ENCODE measurements at places on chromosomes 5 and 9.

GRCh38 chr5:54007827-54008777 is 302.3 kb downstream of the ARL15 start:
- DNase-seq: no peak

DNA sequence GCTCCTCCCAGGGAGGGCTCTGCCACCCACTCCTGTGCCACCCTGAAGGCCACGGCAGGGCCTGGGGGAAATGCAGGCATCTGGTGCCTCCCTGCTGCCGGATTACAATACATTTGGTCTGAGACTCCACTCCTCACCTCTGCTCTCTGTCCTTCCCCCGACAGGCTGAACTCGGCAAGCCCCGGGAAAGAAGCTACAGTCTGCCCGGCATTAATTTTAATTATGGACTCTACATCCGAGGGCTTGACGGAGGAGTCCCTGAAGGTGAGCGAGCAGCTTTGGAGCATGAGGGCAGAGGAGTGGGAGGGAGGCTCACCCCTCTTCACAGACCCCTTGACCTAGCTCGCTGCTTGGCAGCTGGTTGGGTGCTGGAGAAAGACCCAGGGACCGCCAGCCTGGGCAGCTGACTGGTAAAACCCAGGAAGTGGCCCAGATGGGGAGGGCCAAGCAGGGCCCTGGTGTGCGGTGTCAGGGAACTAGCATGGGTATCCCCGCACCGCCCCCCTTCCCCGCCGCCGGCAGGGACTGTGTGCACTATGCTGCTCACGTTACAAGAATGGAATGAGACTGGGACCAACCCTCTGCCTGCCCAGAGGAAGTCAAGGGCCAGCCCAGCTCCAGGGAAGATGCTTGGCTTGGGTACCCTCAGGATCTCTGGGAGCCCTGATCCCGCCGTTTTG is 83.7 kb upstream of the BARHL1 start:
- DNase-seq: no peak

GRCh38 chr5:125134216-125135081 is 388.0 kb upstream of the ZNF608 start:
- DNase-seq: no peak

DNA sequence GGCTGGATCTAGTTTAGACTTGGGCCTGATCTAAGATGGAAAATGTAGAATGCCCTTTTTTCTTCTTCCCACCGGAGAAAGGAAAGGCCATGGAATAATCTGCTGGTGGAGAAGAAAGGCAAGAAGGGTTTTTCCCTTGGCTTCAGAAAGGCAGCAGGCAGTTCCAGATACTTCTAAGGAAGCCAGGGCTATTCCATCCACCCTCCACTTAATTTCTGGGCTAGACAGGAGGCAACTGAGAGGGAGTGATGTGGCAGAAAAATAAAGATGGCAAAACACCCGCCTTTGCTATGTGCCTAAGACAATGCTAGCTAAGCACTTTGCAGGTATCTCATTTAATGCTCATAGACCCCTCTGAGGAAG is 9.9 kb downstream of the MYOZ3 start:
- DNase-seq: no peak

GRCh38 chr5:9441610-9442009 is 104.3 kb downstream of the SEMA5A start:
- DNase-seq: no peak

GRCh38 chr9:81227507-81228245 is 461.7 kb downstream of the TLE1 start:
- DNase-seq: no peak

DNA sequence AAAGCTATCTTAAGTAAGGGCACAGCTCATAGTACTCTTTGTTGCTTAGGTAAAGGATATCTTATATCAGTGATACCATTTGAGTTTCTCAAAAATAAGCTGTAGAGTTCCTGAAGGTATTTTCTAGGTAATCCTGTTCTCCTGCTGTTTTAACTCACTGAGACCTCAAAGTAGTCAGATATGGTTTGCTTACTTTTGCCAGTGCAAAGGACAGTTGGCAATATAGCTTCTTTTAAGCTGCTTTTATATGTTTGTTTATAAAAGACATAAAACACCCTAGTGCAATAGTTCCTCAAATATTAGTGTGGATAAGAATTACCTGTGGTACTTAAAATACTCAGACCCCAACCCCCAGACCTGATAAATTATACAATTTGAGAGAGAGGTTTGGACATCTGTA is 12.1 kb downstream of the NCBP1 start:
- no peak for DNase-seq

DNA sequence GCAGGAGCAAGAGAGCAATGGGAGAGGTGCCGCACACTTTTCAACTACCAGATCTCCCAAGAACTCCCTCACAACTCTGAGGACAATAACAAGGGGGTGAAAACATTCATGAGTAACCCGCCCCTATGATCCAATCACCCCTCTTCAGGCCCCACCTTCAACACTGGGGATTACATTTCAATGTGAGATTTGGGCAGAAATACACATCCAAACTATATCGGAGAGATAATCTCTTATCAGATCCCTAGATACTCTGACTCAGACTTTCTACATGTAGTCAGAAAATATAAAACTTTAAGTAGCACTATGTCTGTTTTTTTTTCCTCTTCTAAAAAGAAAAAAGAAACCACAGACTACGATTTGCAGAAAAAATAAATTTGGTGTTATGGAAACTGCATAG is 1595.9 kb upstream of the NUDT12 start:
- DNase-seq: no peak

DNA sequence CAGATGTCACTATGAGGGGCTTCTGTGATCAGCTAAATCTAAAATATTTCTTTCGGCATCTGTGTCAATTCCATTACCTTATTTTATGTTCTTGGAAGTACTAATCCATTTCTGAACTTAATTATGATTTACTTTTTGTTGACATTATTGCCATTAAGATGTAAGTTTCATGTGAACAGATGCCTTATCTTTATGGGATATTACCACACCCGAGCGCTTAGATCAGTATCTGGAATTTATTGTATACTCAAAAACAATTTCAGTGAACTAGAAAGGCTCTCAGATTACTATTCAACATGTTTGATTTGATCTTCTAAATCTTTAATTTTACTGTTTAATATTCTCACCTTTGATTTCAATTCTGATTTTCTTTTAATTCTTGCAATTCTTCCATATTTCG is 567.7 kb upstream of the TLE4 start:
- no peak for DNase-seq

DNA sequence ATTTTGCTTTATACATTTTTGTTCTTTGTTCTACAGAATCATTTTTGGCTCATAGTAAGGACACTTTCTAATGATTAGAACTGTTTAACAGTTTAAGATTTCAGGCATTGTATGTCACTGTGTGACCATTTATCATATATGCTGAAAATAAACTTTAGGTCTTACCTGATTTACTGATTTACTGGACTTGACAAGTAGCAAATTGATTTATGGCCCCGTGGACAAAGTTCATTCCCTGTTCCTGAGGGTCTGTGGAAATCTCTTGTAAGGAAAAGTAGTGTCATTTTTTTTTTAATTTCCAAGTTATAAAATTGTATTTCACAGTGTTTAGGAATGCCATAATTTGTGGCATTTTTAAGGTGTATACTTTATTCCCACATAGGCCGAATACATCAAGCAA is 40.7 kb downstream of the KIF2A start:
- no peak for DNase-seq

DNA sequence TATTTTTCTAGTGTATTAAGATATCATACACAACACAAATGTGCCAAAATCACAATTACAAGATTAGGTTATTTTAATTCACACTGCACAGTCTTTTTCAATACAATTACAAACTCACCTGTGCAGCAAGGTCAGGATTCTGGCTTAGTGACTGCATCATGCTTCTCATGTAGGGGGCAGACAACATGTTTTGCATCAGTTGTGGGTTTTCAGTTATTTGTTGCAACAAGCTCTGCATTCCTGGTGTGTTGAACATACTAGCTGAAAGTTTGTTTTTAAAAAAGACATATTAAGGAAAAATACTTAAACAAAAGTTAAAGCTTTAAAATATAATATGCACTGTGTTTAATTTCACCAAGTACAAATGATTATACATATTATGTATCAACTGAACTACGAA is 38.7 kb downstream of the UBQLN1 start:
- DNase-seq: no peak

GRCh38 chr9:120484162-120484561 is 95.8 kb downstream of the CDK5RAP2 start:
- DNase-seq: no peak

- DNase-seq: no peak
These were observed 146.5 kb downstream of the FANCC start for GRCh38 chr9:95171001-95171400.

- no peak for DNase-seq
These were observed 95.3 kb downstream of the PRELID2 start for GRCh38 chr5:145739843-145740242.

- DNase-seq: no peak
These were observed 3.7 kb upstream of the SVEP1 start for GRCh38 chr9:110583237-110583636.

- no peak for DNase-seq
These were observed 86.8 kb upstream of the CD180 start for GRCh38 chr5:67283275-67283987.

- no peak for DNase-seq
These were observed 13.5 kb upstream of the DRD1 start for GRCh38 chr5:175457466-175457865.

- no peak for DNase-seq
These were observed 316.5 kb downstream of the ICE1 start for GRCh38 chr5:5738797-5739489.

GRCh38 chr5:106127985-106128384 is 1542.8 kb downstream of the EFNA5 start:
- DNase-seq: no peak

DNA sequence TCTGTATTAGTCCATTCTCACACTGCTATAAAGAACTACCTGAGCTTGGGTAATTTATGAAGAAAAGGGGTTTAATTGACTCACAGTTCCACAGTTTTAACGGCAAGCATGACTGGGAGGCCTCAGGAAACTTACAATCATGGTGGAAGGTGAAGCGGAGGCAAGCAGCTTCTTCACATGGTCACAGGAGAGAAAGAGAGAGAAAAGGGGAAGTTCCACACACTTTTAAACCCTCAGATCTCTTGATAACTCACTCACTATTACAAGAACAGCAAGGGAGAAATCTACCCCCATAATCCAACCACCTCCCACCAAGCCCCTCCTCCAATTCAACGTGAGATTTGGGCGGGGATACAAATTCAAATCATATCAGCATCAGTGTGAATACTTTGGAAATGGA is 133.4 kb upstream of the SLC30A5 start:
- no peak for DNase-seq

DNA sequence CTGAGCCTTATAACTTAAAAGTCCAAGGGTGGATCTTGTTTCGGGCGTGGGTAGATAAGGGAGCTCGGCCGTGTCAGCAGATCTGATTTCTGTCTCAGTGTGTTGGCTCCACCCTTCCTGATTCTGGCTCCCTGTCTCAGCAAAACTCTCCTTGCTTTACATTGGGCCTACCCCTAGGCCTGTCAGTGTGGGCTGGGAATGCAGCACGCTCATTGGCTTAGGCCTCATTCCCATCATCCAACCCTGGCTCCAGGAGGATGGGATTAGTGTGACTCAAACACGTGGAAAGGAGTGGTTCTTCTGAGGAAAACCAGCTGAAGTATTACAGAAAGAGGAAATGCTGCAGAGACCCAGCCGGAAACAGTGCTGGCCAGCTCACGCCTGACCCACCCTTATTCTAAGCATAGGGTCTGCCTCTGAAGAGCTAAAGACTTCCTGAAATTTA is 59.9 kb downstream of the ZFAND5 start:
- DNase-seq: no peak

DNA sequence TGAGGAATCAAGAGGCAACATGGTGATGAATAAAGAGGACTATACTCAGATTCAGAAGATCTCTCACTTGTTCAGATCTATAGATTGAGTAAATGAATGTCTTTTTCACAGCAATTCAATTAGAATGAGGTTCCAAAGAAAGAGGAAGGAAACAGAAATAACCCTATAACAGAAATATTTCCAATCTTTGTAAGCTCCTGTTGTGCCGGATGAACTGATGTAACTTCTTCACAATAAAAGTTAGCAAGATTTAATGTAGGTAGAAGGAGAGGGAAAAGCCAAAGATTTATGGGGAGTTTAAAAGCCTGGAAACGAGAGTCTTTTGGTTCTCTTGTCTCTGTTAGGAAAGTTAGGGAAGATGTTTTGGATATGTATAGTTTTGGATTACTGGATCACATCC is 92.1 kb downstream of the PBX3 start:
- DNase-seq: no peak

DNA sequence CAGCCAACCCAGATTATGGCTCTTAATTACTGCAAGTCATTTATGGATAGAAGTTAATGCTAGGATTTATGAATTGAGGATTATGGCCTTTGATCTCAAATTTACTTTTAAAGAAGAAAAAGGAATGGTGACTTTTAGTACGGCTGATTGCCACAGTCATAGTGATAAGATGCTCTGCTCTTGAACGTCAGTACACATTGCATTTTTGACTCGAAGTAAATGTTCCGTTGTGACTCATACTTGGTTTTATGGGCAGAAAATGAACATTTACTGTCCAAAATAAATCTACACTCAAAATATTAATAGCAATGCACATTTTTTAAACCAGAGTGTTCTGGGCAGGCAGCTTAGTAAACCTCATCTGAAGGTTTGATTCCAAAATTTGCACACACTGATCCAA is 830 bp downstream of the ADAMTSL1 start:
- DNase-seq: no peak

GRCh38 chr9:113945784-113946183 is 69.7 kb downstream of the ZNF618 start:
- DNase-seq: no peak

DNA sequence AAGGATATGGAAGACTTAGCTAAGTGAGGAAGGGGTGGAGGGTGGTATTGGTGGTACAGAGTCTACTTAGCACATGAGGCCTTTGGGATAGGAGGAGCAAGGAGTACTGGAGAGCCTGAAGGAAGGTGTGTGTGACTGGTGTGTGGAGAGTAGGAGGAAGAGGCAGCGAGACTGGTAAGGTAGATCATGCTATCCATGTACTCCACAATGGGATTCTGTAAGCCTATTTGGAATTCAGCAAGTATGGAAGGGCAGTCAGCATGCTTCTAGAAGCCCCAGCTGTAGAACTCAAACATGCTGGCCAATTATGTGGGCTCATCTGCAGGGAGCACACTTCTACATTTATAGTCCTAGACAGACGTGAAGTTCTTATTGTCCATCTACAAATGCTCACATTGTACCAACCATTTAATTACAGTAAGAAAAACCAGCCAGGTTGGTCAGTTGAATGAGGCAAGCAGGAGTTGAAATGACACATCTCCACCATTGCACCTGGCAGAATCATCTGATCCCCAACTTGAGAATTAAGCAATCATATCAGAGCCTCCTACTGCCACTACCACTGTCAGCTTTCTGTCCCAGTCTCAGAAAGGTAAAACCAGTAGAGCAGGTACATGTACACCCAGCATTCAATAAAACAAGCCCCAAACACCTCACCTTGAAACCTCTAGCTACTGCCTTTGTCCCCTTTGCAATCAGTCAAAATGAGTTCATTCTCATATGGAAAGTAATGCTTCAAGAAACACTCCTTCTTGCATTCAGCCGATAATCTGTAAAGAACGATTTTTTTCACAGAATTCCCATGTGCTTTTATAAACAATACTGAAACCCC is 60.9 kb upstream of the GLRX start:
- DNase-seq: no peak

All from stimulated activated CD4-positive, alpha-beta T cell treated with anti-CD3 and anti-CD28 coated beads, Interleukin-1b, Interleukin-23, amount 100 ng/mL, for 1 hour (primary cell).